ENCODE measurements at places on chromosomes 2 and 18. TPM values are rescaled to one million over a fixed set of nuclear protein-coding genes. Genes with fewer than 3 reads are reported as not detected.

Gene FHOD3
- total RNA-seq: 4.9 TPM

DNA sequence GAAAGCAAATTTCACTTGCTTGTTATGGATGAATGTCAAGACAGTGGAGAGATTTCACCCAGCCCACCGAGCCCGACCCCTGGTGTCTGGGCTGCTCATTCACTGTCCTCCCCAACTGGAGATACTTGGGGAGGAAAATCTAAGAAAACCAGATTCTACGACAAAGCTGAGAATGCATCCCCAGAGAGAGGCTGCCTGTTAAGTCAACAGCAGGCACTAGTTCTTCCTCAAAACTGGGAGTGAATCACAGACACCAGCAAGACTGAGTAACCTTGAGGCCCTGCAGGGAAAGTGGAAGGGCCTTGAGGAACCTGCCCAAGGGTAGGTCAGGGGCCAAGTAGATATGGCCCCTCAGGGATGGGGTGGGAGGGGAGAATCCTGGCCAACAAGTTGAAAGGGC, 34.2 kb upstream of the MLPH start:
- no peak for DNase-seq

GRCh38 chr18:45820106-45820745, 5.2 kb upstream of the SIGLEC15 start:
- DNase-seq: no peak

DNA sequence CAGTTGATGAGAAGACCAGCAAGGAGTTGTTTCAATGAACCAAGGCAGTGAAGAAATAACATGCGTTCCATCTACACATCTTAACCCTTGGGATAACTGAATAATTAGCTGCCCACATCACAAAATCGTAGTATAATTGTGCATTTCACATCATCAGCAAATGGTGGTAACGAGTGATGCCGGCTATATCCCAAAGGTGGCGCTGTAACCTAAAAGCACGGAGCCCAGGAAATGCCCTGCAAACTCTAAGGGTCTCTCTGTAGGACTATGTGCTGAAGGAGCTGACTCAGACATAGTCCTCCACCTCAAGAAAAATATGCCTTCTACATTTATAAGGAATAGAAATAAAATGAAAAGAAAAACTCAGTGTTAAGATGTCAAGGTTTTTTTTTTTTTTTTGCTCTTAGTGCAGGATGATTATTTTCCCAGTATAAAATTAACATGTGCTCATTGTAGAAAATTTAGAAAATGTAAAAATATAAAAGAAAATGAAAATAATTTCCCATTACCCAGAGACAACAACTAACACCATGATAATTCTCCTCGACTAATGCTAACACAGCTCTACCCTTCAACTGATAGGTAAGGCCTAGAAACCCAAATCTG, 23.1 kb upstream of the DSG3 start:
- DNase-seq: no peak

GRCh38 chr2:172207911-172208310, 105.2 kb upstream of the DLX2 start:
- DNase-seq: no peak
